Upper lobe of right lung (tissue), 1 donor: ENCODE measurements at places on chromosomes 2 and 18.

DNA sequence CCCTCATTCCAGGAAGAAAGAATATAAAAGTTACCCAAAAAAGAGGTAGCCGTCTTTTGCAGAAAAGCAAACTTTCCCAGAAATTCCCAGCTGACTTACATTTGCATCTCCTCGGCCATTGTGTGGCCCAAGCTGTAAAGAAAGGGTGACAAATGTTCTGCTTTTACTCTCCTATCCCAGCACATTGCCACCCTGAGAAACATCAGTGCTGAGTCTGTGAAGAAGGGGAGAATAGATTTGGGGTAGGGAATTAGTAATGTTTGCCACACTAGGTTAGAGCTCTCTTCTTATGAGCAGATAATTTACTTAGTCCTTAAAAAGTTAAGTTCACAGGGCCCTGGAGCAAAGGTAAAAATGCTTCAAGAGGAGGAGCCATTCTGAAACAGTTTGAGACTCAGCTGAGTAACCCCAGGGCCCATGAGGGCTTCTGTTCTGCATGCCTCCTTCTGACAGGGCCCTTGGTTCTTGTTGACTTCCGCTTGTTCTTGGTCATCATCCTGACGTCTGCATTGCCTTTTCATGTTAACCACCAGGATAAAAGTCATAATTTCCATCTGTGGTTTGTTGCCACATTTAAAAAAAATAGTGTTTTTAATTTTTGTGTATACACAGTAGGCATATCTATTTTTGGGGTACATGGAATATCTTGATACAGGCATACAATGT, 550.7 kb downstream of the RNF144A start:
- DNase-seq, result no peak

GRCh38 chr18:48792611-48793380, 158.0 kb downstream of the SMAD7 start:
- peak; percentile 20 for DNase-seq

DNA sequence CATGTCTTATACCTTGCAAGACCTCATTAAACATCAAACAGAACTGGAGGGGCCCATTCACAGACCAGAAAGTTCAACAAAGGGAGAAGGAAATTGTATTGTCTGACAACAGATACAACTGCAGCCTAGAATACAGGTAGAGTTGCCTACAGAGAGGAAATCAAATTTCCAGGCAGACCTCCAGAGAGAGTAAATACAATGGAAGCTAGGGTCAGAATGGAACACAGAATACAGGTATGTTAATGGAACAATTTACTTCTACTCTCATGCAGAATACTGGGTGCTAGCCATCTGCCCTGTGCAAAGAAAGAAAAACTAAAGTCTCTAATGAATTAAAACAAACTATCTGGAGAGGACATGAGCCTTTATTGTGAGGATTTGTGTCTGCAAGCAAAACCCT, 31.6 kb upstream of the ALK start:
- DNase-seq, result no peak

DNA sequence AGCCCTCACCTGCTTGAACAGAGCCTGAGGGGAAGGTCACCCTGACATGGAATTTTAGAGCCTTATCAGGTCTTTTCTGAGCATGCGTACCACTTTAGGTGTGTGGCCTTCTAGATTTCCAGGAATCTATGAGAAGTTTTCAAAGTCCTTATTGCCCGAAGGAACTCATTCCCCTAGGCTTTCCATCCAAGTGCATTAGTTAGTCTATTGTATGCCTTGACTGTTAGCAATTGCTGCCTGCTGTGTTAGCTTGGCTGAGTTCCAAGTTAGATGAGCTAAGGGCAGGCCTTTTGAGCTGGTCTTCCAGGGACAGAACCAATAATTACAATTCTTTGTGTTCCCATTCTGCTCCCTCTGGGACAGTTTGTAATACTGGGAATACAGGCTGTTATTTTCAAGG, 30.8 kb upstream of the PUM2 start:
- DNase-seq, result no peak

DNA sequence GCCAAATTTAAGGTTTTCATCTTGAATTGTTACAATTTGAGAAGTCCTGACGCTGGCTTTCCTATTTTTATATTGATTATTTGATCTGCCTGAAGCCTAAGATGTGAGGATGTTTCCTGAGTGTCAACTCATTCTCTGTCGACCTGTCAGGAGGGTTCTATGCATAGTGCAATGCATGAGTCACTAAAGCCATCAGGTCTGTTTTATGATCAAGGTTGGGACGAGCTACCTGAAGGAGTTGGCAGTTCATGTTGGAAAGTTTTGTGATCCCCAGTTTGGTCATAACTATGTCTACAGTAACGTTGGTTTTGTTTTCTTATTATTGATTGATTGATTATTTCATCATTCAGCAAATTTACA, 71.2 kb downstream of the NABP1 start:
- no peak for DNase-seq

DNA sequence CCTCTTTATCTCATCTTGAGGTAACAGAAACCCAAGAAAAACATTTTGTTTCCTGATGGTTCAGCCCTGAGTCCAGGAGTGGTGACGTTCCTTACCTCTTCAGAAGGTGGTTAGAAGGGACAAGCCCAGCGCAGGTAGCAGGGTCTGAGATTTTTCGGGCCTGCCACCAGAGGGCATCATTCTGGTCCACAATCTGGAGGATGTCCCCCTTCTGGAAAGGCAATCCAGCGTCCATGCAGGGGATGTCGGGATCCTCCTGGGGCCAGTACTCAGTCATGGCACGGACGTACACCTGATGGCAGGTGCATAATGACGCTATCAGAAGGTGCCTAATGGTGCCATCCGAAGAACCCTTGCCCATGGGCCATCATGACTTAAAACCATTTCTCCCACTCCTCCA, 17.7 kb downstream of the MPP4 start:
- no peak for DNase-seq

GRCh38 chr2:10352361-10352760, 49.7 kb downstream of the HPCAL1 start:
- DNase-seq, result no peak

GRCh38 chr2:172215172-172215935, 112.7 kb upstream of the DLX2 start:
- no peak for DNase-seq

DNA sequence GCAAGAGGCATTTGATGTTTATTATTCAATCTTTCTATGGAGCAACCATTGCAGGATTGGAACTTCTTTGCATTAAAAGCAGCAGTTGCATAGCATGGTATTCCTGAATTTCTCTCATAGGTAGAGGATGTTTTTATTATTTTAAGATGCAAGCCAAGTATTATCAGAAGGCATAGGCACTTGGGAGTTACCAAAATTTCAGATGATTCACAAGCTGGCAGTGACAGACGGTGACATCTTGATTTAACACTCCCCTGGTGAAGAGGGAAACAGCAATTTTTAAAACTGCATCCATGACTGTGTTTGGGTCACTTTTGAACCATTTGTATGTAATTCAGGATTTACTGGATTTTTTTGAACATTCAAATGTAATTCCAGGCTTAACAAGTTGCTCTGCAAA, 654.3 kb downstream of the SLC4A3 start:
- no peak for DNase-seq

DNA sequence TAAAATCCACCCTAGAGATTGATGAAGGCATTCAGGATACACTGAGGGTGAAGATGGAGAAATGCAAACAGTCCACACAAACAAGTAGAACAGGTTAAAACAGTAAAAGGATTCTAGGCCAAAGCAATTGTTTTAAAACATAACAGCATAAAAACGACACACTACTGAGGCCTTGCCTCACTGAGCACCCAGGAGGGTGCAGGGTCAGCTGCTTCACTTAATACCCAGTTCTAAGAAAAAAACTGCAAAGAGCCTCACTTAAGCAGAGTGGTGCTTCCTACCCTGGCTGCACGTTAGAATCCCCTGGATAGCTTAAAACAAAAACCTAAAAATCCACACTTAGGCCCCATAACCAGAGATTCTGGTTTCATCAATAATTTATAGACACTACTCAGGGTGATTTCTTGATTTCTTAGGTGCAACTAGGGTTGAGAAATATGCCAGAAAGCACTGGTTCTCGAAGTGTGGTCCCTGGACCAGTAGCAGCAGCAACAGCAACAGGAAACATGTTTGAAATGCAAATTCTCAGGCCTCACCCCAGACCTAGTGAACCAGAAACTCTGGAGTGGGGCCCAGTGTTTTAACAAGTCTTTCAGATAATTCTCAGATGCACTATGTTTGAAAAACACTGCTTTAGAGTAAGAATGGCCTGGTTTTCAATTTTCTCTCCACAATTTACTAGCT, 279.1 kb downstream of the ZEB2 start:
- DNase-seq, result no peak

GRCh38 chr2:55165626-55166025, 66.5 kb downstream of the CLHC1 start:
- no peak for DNase-seq

- no peak for DNase-seq
Observed at GRCh38 chr2:198000417-198000816, 196.0 kb downstream of the PLCL1 start.

- no peak for DNase-seq
Observed at GRCh38 chr18:48605408-48605845, 66.6 kb downstream of the CTIF start.

- peak; percentile 87 for DNase-seq
Observed at GRCh38 chr18:2846636-2847316, at the start of gene EMILIN2. EMILIN2 (plus strand) TSS chr18:2847006; CDS start chr18:2847189, 183 bp downstream.

GRCh38 chr2:3121601-3122000, 256.0 kb downstream of the EIPR1 start:
- DNase-seq, result no peak

DNA sequence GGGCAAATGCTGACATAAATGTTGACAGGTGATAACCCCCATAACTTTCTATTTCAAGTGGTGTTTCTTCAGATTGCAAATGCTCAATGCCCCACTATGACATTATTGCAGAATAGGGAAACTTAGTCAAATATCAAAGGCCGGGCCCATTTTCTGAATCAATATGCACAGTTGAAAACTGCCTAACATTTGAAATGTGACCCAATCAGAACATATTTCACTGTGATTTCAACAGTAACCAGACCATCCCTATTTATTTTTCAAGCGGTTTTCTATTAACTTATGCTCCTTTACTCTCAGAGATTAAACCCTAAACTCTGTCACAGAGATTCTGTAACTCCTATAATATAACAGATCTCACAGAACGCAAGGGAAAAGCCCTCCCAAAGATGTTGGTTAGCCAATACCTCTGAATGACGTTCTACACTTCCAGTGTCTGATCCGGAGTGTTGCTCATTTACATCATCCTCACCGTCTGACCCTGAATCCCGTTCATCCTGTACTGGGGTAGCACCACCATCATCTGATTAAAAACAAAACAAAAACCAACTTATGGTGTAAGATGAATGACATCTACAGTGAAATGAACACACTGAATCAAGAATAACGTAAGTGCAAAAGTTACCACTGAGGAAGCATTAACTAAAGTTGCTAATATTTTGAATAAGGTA, 2.9 kb downstream of the IWS1 start:
- DNase-seq, result no peak

DNA sequence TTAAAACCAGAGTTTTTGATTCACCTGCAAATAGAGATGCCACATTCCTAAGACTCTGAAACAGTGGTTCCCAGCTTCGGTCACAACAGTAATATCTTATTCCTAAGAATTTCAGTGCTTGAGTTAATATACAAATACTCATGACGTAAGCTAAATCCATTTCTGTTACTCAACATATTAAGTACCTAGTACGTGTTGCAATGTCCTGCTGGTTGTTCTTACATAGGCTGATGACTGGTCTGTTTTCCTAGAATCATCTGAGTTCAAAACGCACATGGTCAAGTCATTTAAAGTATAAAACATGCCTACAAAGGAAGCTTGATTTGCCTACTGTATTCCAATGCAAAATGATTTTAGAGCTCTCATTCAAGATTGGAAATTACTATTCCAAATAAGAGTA, 7.2 kb downstream of the NCL start:
- DNase-seq, result no peak

- no peak for DNase-seq
Observed at GRCh38 chr2:44944102-44944951, 2.8 kb downstream of the SIX3 start.

- no peak for DNase-seq
Observed at GRCh38 chr2:224687156-224687555, 29.0 kb downstream of the CCDC195 start.

GRCh38 chr2:231934441-231935206, 8.4 kb upstream of the NPPC start:
- no peak for DNase-seq

DNA sequence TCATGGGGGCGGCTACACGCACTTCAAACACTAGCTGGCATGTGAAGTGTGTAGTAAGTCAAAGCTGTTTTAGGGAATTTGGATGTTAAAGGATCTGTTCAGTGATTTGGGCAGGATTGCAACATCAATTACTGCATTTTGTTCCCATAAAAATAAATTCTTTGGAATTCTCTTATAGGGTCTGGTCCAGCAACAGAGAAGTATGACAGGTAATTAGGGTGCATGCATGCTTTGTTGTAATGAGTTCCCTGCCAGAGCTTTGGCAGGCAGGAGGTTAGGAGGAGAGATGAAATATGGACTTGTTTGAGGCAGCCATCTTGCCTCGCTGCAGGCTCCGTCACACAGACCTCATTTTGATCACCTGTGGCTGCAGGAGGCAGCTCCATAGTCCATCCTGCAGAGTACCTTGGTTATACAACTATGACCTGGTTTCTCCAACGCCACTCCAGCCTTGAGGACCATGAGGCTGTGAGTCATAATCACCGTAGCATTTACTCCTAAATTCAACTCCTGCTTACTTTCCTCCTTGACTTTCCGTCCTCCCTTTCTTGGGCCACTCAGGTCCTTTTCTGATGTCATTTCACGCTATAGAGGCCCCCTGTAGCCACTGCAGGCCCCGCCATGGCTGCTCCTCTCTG, 26.5 kb upstream of the EML4 start:
- DNase-seq, result peak; percentile 67

DNA sequence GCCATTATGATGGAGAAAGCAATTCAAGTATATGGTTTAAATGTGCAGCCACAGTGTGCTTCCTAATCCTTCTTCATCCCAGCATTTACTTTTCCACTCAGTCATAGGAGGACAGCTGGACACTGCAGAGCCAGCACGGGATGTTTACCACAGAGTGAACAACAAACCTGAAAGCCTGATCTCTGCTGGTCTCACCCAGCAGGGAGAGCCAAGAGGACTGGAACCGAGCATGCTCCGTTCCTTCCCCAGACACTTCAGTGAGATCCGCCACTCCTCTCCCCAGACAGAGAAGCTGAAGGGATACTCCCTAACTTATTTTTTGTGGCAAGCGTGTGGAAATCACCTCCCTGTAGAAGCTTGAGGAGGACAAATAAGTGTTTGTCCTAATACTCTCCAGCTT, 23.2 kb upstream of the GORASP2 start:
- no peak for DNase-seq

GRCh38 chr2:241317391-241317790, 1.7 kb downstream of the SEPTIN2 start:
- no peak for DNase-seq
